Gastrocnemius medialis (tissue), 4 donors: ENCODE measurements at places on chromosomes 1 and 21.

DNA sequence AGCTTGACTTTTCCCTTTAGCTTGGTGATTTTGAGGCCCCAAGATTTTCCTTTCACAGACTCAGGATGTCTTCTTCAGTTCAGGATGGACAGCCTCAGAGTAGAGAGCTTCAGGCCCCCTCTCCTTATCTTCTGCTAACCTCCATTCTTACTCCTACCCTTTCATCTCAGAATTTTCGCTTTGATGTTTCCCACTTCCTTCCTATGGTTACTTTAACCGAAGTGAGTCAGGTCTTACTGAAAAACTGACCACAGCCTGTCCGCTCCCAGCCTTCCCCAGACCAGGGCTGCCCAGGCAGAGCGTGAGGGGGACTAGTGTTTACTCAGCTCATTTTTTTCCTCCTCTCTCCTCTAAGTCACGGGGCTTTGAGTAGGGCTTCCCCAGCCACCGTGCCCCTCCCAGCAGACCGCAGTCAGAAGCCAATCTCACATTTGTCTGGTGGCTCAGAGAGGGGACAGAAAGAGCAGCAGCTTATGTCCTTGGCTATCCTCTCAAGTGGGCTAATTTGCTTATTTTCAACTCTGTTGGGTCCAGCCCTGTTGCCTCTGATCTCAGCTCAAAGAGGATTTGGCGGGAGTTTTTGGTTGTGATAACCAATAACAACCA lies 4.2 kb upstream of the IL19 start:
- peak; percentile 33 for DNase-seq

GRCh38 chr1:30290581-30290980 lies 432.8 kb downstream of the MATN1 start:
- no peak for DNase-seq

- DNase-seq: no peak
Measured at GRCh38 chr21:44957901-44958451, 18.1 kb downstream of the SLX9 start.

GRCh38 chr1:169483500-169483966 lies 2.2 kb downstream of the SLC19A2 start:
- DNase-seq: peak; percentile 86

DNA sequence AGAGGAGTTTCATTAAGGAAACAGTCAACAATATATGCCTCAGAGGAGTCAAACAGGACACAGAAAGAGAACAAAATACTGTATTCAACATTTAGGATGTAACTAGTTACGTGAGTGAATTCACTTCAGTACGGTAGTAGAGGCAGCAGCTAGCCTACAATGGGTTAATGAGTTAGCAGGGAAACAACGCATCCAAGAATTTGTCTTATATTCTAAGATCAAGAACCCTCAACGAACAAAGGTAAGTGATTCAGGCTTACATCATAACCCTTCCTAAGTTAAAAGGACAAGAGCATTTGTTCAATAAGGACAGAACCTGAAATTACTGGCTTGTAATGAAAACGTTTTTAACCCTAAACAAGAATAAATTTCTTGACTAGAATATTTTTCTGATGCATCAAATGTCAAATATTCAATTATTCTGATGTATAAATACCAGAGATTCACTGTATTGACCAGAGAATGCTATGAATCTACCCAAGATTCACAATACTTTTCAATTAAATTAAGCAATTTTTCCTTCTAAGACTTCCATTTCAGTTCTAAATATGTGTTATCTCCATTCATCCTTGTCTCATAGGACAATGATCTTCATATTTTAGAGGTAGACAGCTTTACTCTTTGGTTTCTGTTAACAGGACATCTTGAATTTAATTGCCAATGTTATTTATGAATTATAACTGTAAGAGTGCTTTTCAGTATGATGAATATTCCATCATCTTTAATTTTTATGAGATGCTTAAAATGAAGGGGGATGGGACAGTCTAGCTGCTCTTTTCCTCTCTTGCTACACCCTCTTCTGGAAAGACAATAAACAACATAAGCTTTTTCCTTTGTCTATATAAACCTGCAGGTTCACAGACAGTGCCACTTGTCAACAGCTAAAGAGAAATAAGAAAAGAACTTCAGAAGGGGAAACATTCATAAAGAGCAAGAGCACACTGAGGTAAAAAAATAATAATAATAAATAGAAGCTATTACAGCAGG lies 209.5 kb downstream of the SMYD3 start:
- no peak for DNase-seq

- no peak for DNase-seq
Measured at GRCh38 chr1:224879162-224879803, 50.2 kb upstream of the DNAH14 start.

DNA sequence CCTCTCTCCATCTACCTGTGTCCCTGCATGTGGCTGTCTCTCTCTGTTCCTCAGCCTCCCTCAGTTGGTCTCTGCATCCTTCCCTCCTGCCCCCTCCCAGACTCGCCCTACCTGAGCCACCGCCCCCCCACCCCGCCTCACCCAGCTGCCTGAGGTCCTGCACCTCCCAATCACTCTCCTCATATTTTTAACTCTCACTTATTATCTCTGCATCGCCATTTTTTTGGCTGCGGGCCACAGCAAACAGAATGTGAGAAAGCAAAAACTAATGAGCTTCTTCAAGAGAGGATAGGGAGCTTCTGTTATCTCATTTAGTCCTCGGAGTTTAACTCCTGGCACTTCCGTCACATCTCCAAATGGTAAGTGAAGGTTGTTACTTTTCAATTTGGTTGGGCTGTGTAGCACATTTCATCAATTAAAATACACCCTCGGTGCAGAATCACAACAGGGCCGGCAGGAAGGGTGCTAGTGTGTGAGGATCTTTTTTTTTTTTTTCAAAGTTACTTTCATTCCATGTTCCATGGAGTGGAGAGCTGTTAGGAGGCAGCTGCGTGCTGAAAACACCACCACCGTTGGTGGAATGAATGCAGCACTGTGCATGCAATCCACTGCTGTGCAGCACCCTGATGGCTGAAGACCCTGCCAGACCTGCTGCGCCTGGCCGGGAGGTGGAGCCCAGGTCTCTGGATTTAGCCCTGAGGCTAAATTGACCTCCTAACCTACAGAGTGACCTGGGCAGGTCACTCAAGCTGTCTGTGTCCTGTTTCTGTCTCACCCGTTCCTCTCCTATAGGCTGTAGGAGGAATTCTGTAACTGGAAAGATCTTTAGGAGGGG lies 157.2 kb upstream of the NFIA start:
- DNase-seq: no peak
